Activated CD8-positive, alpha-beta T cell treated with anti-CD3 and anti-CD28 coated beads, Interleukin-2, amount 10 ng/mL, durations not matched to agents 7 days and 5 days (primary cell): ENCODE measurements at places on chromosomes 11 and 22. TPM values are rescaled to one million over a fixed set of nuclear protein-coding genes. Genes with fewer than 3 reads are reported as not detected.

GRCh38 chr11:45102810-45103621, 43.4 kb upstream of the PRDM11 start:
- peak; percentile 74 for DNase-seq

DNA sequence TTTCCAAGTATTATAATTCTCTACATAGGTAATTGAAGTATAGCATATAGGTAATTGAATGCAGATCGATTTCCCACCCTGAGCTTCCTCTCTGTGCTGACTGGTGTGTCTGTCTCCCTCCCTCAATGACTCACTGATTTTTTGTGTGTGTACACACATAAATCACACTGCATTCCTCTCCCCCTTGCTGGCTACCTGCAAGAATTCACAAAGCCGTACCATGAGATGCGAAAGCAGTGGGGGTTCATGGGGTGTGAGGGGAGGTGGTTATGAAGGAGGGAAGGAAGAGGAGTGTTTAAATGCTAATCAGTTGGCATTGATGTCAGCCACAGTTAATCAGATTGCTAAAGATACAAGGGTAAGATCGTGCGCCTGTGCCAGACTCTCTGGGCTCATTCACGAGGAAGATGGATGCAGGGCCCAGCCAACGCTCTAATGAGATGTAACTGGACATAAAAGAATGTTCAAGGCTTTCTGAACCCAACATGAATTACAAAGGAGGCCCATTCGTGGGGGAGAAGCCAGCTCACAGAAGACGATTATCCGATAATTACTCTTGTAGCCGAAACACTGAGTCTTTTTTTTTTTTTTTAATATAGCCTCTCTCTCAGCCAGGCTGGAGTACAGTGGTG, 107.4 kb downstream of the SEZ6L start:
- DNase-seq = no peak

GRCh38 chr11:119697445-119697844, 31.6 kb downstream of the NECTIN1 start:
- DNase-seq = no peak

- no peak for DNase-seq
These were observed 10.1 kb downstream of the KRTAP5-5 start for GRCh38 chr11:1639666-1640065.

- DNase-seq = no peak
These were observed 711 bp upstream of the PACSIN2 start for GRCh38 chr22:43015677-43016042.

DNA sequence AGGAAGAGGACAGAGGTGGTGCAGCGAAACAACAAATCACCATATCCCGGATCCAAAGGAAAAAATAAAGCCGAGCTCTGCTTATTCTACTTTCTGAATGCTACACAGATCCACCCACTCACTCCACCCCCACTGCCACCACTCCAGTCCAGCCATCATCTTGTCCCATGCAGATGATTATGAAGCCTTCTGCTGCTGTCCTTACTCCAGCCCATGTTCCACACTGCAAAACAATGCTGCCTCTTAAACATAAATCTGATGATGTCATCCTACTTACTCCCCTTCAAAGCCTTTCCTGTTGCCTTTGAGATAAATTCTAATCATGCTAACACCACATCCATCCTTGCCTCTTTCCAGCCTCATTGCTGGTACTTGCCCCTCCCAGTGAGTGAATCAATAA, 6.5 kb upstream of the DRD2 start:
- no peak for DNase-seq

DNA sequence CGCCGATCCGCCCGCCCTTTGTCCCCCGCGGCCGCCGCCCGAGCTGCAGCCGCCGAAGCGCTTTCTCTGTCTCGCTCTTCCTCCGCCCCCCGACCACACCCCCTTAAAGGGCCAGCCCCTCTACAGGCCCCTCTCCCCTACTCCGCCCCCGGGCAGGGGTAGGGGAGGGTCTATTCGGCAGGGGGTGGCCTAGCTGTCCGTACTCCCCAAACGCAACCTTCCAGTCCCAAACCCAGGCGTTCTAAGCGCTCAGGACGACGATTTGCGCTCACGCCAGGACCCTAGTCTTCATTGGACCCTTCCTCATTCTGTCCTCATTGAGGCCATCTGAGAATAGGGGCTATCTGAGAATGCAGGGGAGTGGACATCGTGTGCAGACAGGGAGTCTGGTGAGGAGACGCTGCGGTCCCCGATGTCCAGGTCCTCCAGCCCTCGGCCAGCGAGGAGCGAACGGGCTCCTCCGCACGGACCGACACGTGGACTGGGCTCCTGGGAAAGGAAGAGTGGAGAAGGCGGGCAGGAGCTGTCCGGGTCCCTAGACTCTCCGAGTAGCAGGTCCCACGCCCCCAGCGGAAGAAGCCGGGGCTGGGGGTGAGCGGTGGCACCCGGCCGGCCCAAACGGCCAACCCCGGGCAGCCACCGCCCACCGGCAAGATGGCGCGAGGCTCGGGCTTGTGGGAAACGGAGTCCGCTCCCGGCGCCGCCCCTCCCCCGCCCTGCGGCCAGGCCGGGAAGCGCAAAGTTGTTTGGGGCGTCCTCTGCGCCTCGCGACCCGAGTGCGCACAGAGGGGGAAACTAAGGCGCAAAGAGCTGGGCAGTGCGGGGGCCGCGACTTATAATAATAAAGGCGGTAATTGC, at the start of gene PPP1R14B:
TSS of gene PPP1R14B (minus strand) at position 73 of the 858 bp plus-strand sequence. CDS start 270 bp downstream, outside the sequence.
- peak; percentile 85 for DNase-seq

GRCh38 chr11:126732981-126733380, 267.6 kb downstream of the KIRREL3 start:
- DNase-seq = no peak

DNA sequence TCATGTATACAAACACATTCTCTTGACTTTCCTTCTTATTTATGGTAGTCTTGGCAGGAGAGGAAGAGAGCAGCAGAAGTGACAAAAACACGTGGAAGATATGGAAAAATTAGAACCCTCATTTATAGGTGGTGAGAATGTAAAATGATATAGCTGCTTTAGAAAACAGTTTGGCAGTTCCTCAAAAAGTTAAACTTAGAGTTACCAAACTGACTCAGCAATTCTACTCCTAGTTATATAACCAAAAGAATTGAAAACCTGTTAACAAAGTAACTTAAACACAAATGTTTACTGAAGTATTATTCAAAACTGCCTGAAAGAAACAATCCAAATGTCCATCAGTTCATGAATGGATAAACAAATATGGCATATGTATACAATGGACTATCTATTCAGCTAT, 16.8 kb downstream of the NUCB2 start:
- no peak for DNase-seq

GRCh38 chr11:512761-513595, 5.9 kb upstream of the RNH1 start:
- DNase-seq = no peak

GRCh38 chr22:46036558-46037408, 59.8 kb upstream of the WNT7B start:
- DNase-seq = peak; percentile 76

- no peak for DNase-seq
These were observed 139.5 kb upstream of the TIMP3 start for GRCh38 chr22:32661737-32662586.

- no peak for DNase-seq
These were observed 42.7 kb upstream of the MN1 start for GRCh38 chr22:27844256-27844655.

DNA sequence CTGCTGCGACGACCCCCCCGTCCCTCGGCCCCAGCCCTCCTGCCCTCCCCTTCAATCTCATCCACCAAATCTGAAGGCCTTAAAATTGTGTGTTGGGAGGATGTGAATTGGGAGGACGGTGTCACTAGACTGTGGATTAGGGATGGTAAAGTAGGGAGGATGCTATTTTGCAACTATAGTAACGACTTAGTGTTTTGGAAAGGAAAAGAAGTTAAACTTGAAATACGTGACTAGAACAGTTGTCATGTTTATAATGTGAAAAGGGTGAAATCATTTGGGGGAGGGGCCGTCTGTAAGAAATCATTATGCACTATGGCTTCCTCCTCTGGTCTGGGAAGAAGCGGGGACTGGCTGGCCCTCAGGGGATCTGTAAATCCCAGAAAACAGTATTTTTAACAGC, 43.4 kb upstream of the NNMT start:
- no peak for DNase-seq

GRCh38 chr22:45103756-45104155, 60.0 kb upstream of the NUP50 start:
- no peak for DNase-seq

Gene TENM4
- total RNA-seq = not detected

Gene SERPIND1
- not detected for total RNA-seq

Gene CBX7
- total RNA-seq = 8.7 TPM
